Right ventricle myocardium superior (tissue), 1 donor: ENCODE measurements at places on chromosomes 5 and 9.

- no peak for DNase-seq
Observed at GRCh38 chr5:102523541-102524175, 24.9 kb upstream of the SLCO6A1 start.

DNA sequence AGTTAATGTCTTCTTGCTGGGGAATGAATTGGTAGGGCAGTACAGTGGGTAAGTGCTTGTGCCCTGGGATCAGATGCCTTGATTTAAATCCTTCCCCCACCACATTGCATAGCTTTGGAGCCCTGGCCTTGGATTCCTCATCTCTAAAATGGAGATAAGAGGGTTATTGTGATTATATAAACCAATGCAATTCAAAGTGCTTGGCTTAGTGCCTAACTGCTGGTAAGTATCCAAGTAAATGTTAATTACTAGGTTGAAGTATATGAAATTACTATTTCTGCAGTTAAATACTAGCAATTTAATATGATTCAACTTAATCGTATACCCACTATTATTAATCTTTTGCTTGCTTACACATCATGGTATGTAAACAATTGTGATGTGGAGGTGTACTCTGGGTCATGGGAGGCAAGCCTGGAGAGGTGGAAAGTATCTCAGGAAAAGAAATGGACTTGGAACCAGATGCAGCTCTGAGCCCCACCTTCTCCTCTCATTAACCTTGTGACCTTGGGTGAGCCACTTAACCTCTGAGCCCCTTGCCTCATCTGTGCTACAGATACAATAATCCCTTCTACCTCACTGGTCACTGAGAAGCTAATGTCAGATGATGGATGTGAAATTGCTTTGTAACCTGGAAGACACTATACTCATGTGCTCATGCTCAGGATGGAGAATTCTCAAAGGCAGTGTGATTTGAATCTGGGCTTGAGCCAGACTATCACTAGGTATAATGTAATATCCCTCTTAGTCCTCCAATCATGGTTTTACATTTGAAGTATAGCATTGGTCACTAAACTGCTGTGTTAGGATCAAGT, 23.8 kb downstream of the NEUROG1 start:
- DNase-seq = no peak

GRCh38 chr9:68462105-68462775, 78.4 kb downstream of the TMEM252 start:
- no peak for DNase-seq

- no peak for DNase-seq
Observed at GRCh38 chr9:14888875-14889274, 21.4 kb downstream of the FREM1 start.

- DNase-seq = no peak
Observed at GRCh38 chr5:73437777-73438644, 10.6 kb downstream of the FOXD1 start.

- no peak for DNase-seq
Observed at GRCh38 chr9:90124961-90125360, 517.7 kb downstream of the DIRAS2 start.

DNA sequence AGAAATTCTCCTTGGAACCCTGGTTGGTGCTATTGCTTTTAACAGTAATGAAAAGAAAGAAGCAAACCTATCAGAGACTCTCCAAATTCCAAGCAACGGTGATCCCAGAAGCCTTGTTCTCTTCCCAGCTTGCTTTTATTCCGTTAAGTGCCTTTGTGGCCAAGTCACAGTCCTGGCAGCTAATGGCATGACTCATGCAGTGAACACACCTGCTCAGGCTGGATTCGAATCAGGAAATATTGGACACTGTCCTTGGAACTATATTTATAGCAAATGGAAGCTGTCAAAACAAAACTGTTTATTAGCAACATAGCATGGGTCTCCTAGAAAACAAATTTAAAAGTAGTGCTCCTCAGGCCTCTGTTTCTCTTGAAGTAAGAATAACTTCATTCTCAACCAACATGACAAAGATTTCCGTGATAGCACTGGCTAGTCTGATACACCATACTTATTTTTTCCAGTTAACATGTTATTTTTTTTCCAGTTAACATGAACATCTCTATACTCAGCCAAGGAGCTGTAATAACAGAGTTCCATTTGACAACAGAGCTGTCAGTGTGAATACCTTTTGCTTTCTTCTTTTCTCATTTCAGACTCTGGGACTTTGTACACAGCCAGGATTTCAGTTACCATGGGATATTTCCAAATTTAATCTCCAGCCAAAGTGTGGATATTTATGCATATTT, 502.4 kb downstream of the GADD45G start:
- peak; percentile 57 for DNase-seq

DNA sequence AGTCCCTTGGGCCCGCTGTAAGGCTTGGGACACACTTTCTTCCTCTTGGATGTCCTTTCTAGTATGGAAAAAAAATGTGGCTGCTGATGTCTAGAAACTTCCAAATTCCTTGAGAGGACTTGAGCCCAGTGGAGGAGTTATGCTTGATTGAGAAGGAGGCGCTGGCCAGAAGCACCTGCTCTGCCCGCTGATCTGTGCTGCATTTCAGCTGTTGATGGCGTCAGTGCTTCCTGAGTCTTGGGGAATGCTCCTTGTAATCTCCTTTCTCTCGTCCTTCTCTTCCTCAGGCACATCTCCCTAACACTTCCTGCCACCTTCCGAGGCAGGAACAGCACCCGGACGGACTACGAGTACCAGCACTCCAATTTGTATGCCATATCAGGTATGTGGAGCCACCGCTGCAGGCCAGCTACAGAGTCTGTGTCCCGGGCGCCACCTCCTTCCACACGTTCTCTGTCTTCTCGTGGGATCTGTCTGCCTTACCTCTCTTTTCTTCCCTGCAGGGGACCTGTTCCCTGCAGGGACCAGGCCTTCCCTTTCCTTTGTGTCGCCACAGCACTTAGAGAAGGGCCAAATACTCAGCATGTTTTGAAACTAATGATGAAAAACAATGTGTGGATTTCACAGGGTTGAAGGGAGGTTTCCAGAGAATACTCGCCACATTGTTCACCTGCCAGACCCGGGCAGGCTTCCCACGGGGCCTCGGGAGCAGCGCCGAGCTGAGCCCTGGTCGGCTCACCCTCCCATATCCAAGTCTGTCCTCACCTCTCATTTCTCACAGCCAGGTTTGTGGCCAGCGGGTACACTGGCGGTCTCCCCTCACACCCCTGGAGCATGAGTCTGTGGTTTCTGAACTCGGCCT, 95.2 kb downstream of the MVB12B start:
- DNase-seq = no peak

DNA sequence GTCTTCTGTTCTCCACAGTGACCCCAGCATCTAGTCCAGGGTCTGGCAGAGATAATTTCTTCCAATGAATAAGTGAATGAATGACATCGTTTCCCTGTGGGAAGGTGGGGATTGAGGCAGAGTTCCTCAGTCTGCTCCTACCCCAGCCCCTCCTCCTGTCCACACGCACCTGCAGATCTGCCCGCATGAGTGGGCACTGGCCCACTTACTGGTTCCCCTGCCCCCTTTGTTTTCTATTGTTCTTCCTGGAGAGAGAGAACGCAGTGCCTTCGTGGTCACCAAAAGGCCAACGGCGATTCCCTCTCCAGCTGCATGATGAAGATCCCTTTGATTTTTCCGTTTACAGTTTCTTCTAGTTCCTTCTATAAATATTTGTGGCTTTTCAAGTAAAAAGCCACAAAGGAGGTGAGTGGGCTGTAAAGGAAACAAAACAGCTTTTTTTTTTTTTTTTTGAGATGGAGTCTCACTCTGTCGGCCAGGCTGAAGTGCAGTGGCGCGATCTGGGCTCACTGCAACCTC, 5.8 kb upstream of the FPGS start:
- DNase-seq = no peak

DNA sequence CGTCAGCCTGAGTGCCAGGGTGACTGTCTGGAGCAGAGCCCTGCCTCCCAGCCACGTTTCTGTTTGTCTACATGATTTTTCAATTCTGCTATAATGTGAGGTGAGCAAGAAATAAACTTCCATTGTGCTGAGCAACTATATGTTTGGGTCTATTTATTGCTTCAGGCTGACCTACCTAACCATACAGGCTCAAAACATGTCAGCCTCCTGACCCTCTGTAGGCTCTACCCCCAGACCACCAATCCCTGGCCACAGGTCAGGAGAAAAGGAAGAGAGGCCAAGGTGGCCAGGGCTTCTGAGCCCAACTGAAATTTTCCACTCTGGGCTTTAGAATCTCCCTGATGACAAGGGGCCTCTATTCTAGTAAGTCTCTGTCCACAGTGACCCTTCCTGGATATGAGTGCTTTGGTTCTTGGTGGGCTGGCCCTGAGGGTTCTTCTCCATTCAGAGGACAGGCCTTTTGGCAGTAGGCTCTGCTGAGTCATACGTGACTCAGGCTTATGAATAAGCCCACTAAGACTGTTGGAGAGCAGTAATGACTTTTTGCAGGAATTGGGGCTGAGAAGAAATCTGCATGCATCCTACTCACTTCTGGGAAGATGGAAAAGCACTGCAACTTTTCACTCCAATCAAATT, 117.2 kb upstream of the TBCA start:
- no peak for DNase-seq
